Keratinocyte (primary cell): ENCODE measurements at places on chromosomes 12 and 14.

- DNase-seq = no peak
Measured at GRCh38 chr14:77271113-77271710, at the start of gene NGB. NGB (minus strand) TSS chr14:77271206; CDS start chr14:77270937, 269 bp downstream.

- DNase-seq = no peak
Measured at GRCh38 chr12:3727877-3728632, 24.9 kb downstream of the CRACR2A start.

DNA sequence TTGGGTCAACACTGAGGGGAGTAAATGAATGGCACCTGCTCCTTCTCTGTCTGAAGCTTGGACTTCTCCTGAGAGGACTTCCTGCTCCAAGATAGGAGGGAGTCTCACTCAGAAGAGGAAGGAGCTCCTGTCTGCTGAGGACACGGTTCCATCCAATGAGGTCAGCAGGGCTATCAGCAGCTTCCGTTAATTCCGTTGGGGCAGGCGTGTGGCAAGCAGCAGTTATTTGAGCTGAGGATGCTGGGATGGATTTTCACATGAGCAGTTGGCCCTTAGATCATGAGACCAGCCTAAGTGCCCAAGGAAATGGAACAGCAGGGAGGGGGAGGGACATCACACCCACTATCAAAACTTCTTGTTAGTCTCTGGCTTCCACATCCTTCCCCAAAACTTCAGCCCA is 159.0 kb upstream of the PZP start:
- DNase-seq = no peak

DNA sequence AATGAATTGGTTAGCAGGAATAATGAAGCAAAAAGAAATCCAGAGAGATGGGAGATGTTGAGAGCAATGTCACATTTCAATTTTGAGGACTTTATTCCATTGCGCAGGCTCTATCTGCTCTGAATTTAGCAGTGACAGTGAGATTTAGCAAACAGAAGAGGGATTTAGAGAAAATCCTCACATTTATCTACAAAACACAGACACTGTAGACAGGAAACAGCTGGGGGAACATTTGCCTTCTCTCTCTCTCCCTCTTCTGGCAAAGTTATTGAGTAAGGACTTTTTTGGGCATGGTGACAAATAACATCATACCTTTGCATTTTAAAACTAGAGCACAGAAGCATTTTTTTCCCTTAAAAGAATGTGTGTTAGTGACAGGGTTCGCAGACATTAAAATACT is at the start of gene IGF1:
TSS of gene IGF1 (minus strand) at position 158 of the 400 bp plus-strand sequence. CDS start 182 bp downstream, outside the sequence.
- DNase-seq = no peak

- DNase-seq = no peak
Measured at GRCh38 chr12:93667672-93668071, 9.5 kb upstream of the CRADD start.

- peak; percentile 36 for DNase-seq
Measured at GRCh38 chr14:65411656-65412031, 886 bp upstream of the FUT8 start.

- no peak for DNase-seq
Measured at GRCh38 chr14:100640471-100641273, 53.5 kb upstream of the BEGAIN start.

DNA sequence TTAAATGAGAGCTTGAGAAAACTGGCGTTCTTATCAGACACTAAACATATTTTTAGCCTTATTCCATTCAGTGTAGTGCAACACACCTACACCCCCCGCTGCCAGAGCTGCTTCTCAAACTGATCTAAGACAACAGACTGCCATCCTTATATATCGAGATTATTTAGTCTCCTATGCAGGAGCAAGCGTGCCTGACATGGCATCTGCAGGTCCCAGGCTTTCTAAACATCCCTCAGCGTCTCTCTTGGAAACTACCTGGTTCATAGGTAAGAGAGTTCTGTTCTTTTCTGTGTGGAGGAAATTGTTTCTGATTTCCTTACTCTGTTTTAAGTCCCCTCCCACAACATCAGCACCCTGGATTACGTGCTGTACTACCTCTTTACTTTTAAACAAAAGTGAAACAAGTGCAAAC is 117.1 kb upstream of the PTPRB start:
- no peak for DNase-seq

DNA sequence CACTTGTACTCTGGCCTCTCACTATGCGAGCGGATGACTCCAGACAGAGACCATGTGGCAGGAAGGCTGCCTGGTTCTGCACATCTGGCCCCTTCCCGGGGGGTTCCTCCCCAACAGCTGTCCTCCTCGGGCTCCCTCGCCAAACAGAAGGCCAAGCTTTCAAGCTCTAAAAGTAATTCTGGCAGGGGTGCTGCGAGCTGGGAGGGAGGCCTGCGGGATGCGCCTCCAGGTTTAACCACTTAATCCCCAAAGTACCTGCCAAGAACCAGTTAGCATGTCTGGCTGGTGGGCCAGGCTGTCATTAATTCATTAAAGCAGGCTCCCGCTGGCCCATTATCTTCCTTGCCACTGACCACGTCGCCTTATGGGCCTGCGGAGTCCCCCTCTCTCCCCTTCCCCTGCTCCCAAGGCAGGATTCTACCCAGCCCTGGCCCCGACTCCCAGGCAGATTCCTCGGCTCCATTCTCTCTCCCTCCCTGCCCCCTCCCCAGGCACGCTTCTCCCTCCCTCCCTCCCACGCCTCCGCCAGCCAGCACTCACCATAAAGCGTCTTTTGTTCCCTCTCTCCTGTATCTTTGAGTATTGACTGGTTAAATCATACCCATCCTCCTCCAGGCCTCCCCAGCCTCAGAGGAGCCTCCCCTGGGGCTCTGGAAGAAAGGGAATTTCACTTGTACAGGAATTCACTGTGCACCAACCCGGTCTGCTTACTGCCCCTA is 4.9 kb downstream of the HRK start:
- DNase-seq = no peak

DNA sequence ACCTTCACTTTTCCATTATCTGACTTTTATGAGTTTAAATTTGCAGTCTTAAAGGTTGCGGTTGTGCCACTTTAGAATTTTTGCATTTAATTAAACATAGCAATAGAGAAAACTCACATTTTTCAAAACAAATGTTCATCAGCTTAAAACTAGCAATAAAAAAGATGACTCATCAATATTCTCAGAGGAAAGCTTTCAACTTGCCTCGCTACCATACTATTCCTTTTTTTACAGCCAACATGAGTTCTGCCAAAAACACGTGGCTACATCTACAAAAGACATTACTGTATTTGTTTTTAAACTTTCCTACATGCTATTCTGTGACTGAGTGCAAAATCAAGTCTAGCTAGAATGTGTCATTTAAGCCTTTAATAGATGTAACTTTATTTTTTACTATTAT is 497.1 kb downstream of the RPS29 start:
- no peak for DNase-seq
